ENCODE measurements at places on chromosomes 7 and 10.

DNA sequence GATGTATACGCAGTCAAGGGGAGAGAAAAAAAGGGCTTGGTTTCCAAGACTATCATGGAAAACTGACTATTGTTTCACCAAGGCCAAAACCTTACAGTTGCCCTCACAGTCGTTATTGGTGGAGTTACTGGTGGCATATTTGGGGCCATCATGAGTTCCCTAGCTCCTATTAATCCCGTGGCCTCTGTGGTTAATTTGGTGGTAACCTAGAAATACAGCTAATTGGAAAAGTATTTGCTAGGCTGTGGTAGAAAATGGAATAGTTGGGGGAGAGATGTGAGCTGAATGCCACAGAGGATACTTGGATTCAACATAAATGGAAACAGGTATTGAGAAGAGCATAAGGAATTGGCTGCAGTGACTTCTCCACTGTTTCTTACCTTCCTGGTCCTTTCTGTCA, 450.7 kb downstream of the KCNMA1 start:
- DNase-seq, result no peak

- no peak for DNase-seq
Observed at GRCh38 chr10:91444211-91445182, 34.4 kb downstream of the HECTD2 start.

- DNase-seq, result peak; percentile 91
Observed at GRCh38 chr7:55593515-55594318, 21.4 kb upstream of the VOPP1 start.

GRCh38 chr7:115662120-115662519, 368.4 kb downstream of the TFEC start:
- no peak for DNase-seq

GRCh38 chr7:3229904-3230470, 71.1 kb upstream of the SDK1 start:
- DNase-seq, result no peak

DNA sequence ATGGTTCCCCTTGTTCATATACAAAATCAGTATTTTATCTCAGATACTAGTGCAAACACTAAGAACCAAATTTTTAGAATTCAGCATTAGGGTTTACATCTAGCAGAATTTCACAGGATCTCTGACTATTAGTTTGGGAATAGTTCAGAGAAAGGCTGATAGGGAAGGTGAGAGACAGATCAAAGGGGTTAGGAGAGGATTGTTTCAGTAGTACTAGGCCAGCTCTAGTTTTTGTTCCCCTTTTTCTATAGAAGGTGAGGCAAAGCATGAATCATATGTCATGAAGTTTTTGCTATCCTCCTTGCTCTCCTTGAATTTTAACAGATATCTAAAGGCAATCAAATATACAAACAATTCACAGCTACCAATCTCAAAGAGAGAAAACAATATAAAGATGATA, 26.1 kb upstream of the CTNNA3 start:
- DNase-seq, result no peak

- DNase-seq, result no peak
Observed at GRCh38 chr10:96992721-96993120, 160.6 kb downstream of the LCOR start.

DNA sequence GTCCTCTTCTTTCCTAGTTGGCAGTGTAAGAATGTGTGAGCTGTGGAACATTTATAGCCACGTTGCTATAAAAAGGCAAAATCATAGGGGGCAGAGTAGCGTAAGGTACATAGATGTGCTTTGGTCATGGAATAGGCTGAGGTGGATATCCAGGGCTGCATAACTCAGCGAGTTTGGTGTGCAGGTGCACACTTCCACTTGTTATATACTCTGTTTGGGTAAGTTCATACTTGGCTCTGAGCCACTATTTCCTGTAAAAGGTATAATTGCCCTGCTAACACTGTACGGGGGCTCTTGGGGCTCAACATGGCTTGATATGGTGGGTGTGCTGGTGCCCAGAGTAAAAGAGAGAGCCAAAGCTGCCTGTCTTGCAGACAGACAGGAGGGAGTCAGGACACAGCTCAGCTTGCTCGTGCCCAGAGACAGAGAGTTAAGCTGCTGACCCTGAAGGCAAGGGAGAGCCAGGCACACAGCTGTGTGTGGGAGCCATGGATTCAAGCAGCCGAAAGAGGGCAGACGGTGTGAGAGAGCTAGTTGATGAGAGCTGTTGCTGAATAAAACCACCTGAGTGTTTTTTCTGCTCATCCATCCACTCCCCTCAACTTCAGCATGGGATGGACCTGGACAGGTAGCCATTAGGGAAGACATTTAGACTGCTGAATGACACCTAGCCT, 126.7 kb downstream of the DKK1 start:
- no peak for DNase-seq

DNA sequence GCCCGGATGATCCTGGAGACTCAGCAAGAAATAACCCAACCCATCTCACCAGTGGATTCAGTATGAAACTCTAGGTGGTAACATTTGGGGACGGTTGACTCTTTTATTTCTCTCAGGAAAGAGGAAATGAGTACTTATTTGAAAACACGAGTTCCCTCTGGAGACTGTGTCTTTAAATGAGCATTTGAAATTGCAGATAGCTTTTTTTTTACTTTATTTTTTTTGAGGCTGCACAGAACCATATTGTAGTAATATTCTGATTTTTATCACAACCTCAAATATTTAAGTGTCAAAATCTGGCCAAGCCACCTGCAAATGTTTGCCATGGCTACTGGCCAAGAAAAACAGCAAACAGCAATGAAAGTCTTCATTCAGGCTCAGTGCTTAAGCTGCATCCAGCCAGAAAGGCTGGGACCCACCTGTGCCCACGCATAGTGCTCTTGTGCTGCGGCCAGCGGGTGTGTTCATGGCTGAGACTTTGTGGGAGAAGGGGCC, 160.8 kb downstream of the CREB5 start:
- no peak for DNase-seq

GRCh38 chr7:120114626-120115025, 158.3 kb upstream of the KCND2 start:
- no peak for DNase-seq

DNA sequence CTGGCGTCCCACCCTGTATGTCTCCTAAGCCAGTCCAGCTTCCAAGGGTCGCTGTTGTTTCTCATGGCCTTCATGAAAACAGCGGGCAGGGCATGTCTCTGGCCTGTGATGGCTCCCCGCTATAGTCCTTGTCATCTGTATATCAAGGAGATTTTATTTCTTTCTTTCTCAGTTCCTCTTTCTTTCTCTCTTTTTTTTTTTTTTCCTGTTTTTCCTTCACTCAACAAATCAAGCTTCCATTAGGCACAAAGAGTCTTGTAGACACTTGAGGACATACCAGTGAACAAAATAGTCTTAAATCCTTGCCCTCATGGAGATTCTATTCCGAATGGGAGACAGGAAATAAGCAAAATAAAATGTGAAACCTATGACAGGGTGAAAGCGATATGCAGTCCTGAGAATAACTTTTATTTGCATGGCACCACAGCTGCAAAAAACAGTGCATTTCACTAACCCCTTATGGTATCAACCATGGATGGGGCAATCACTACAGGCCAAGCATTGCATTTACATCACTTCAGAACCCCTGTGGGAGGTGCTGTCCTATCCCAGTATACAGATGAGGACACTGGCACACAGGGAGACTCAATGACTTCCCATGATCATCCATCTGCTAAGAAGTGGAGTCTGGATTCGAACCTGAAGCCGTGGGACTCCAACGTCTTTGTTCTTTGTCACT, 50.7 kb downstream of the SYPL1 start:
- no peak for DNase-seq

DNA sequence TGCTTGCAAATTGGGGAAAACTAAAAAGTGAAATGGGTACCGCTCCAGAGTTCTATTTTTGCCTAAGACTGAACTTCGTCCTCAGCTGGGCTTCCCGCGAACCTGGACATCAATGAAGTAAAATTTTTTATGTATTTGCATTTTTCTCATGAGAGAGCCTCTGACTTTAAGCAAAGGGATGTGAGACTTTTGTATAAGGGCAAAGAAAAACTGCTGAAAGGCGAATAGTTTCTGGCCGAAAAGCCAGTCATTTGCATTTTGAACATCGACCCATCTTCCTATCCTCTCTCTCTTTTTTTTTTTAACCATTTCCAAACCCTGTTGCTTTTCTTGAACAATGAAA, 573 bp downstream of the PMPCB start:
- no peak for DNase-seq

GRCh38 chr7:121078701-121079227, 90.3 kb downstream of the CPED1 start:
- DNase-seq, result no peak

- no peak for DNase-seq
Observed at GRCh38 chr7:136066304-136067143, 89.4 kb upstream of the MTPN start.

GRCh38 chr10:42830237-42830636, 47.6 kb downstream of the BMS1 start:
- no peak for DNase-seq

DNA sequence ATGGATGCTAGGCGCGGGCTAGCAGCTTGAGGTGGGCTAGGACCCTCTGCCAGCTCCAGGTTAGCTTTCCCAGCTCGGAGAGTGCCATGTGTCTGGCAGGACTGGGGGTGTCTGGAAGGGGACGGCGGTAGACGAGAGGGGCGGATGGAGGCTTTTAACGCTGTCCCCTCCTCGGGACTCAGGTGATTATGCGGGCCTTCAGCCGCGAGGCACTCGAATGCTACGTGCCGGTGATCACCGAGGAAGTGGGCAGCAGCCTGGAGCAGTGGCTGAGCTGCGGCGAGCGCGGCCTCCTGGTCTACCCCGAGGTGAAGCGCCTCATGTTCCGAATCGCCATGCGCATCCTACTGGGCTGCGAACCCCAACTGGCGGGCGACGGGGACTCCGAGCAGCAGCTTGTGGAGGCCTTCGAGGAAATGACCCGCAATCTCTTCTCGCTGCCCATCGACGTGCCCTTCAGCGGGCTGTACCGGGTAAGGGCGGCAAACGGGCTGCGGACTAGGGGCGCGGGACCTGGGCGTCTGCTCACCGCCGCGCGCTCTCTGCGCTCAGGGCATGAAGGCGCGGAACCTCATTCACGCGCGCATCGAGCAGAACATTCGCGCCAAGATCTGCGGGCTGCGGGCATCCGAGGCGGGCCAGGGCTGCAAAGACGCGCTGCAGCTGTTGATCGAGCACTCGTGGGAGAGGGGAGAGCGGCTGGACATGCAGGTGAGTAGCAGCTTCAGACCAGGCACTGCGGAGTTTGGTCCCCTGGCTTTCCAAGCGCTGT, 1.1 kb downstream of the CYP26A1 start:
- no peak for DNase-seq

GRCh38 chr10:116655568-116655967, 34.8 kb downstream of the PNLIPRP2 start:
- DNase-seq, result no peak

- no peak for DNase-seq
Observed at GRCh38 chr10:117075064-117075463, 63.0 kb downstream of the VAX1 start.

DNA sequence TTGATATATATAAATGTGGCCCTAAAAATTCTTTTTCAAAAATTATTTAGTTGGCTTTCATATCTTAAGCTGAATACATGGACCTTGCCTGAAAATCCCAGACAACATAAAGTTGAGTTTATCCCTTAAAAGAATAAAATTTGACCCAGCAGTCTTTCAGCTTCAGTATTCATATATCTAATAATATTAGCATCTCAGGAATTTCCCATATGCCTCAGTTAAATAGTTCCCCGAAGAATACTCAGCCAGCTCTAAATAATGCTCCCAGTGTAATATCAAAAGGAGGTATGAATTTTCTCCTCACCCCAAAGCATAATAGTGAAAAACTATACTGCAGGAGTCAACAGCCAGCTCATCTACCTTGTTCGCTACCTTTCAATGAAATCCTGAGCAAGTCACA, 145.9 kb downstream of the CTNNA3 start:
- DNase-seq, result no peak

GRCh38 chr7:8629504-8629903, 196.1 kb downstream of the NXPH1 start:
- DNase-seq, result no peak

- DNase-seq, result no peak
Observed at GRCh38 chr7:14606101-14606500, 296.4 kb downstream of the DGKB start.

- DNase-seq, result peak; percentile 85
Observed at GRCh38 chr10:8056871-8057331, 2.4 kb downstream of the GATA3 start.

Data from activated effector memory CD4-positive, alpha-beta T cell treated with anti-CD3 and anti-CD28 coated beads, Interleukin-2, amount 50 U/mL, for 16 hours (primary cell).